Left ventricle myocardium inferior (tissue), 1 donor: ENCODE measurements at places on chromosomes 12 and 14.

GRCh38 chr14:92153581-92153980, 31.8 kb downstream of the CPSF2 start:
- no peak for DNase-seq

DNA sequence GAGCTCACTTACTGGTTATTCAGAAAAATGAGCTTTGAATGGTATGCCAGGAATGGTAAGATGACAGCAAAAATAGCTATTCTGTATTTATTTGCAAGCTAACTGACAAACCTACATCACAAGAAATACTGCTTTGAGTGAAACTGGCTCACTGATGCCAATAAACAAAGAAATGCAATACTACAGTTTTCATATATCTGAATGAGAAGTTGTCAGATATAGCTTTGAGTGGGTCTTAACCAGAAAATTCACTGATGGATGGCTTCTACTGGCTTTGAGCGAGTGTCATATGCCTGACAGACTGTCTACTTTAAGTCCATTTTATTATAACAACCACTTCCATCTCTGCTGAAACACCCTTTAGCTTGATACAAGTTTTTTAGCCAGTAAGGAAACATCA, 330.1 kb downstream of the NELL2 start:
- DNase-seq, result no peak

DNA sequence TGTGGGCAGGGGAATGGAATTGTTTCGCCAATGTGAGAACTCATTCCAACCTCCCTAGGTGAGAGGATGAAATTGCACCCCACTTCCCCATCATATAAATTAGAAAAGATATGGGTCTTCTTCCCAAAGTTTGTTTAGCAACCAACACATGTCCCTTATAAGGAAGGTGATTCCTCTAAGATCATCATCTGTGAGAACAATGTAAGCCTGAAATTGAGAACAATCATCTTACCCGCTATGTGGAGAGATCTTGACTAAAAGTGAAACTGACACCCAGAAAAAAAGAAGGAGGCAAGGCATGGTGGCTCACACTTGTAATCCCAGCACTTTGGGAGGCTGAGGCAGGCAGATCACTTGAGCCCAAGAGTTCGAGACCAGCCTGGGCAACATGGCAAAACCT, 173.2 kb upstream of the HMGA2 start:
- no peak for DNase-seq

DNA sequence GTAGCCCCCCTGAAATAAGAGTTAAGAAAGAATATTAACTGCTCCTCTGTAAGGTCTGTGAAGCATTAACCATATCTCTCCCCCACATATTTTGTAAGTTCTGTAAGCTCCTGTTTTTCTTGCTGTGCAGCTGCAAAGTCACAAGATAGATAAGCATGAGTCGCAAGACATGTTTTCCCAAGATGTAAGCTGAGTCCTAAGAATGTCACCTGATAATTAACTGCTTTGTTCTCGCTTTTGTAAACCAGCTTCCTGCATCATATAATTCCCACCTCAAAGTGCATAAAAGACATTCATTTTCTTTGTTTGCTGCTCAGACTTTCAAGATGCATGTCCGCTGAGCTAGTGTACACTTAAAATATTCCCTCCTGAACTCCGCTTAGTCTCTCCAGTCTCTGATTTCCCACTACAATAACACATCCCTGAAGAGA, 27.0 kb upstream of the PHC1 start:
- DNase-seq, result no peak

- DNase-seq, result no peak
Observed at GRCh38 chr14:59091404-59091803, 97.1 kb upstream of the DAAM1 start.

DNA sequence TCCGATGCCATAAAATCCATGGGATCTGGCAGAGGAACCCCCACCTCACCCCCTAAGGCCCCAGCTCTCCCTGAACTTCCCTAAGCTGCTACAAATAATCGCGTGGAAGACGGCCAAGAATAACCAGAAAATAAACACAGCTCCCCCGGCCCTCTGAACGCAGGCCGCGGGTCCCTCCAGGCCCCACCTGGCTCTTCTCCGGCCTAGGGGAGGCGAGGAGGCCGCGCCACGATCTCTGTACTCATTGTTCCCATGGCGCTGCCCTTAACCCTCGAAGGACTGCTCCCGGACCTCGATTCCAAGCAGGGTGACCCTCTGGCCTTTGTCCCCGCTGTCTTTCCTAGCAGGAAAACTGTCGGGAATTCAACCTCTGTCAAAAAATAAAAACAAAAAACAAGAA, 33.9 kb upstream of the TBX5 start:
- no peak for DNase-seq

- no peak for DNase-seq
Observed at GRCh38 chr12:43969882-43970281, 134.0 kb downstream of the TMEM117 start.

- no peak for DNase-seq
Observed at GRCh38 chr12:111074559-111074958, 154.2 kb upstream of the MYL2 start.

GRCh38 chr12:131923260-131923659, 5.8 kb upstream of the PUS1 start:
- no peak for DNase-seq

- no peak for DNase-seq
Observed at GRCh38 chr12:91561301-91561957, 378.8 kb upstream of the DCN start.

DNA sequence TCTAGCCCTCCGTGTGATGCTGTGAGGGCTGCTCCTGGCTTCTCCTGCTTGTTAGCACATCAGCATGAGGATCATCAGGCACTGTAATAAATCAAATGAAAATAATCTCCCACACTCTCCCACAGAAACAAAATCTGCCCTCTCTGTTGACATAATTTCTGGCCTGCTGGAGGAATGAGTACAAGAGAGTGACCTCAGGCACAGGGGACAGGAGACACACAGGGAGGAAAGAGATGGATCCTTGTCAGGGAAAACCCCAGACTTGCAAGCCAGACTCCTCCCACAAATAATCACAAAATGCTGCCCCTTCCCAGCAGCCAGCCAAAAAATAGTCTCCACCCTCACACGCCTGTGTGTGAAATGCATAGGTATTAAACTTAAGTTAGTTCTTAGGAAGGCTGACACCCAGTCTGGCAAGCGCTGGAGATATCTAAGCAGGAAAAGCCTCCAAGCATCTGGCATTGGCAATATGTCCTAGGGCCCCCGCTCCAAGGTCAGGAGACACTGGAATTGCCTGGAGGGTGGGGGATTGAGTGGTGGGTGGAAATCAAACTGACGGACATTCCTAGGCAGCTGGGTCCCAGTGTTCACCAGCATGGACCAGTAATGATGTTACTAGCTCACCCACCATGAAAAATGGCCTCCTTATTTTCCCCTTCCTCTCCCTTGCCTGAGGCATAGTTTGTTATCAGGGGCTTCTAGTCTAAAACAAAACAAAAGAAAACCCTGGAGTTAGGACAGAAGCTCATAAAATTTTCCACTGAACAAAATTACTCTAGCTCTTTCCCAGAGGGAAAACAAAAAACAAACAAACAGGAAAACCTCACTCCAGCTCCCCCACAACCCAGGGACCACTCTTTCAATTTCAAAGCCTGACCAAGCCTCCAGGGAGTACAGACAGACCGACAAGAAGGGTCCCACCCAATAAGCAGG, 22.0 kb downstream of the SMUG1 start:
- DNase-seq, result no peak

- no peak for DNase-seq
Observed at GRCh38 chr12:100715976-100716944, 78.3 kb upstream of the ANO4 start.

DNA sequence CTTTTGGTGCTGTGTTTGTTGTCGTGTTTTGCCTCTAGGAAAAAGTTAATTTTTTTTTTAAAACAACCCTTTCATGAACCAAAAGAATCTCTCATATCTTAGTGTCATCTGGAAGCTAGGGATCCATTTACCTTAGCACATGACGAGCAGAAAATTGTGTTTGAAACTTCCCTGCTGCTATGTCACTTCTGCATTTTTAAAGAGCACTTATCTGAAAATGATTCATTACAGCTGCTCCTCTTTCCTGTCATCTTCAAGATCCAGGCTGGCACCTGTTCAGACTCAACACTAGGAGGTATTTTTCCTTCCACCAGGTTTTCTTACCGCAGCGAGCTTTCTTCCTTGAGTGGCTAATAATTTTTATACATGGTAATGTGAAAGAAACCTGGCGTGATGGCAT, 67.0 kb downstream of the EML1 start:
- DNase-seq, result no peak

- no peak for DNase-seq
Observed at GRCh38 chr14:65495196-65495595, 82.7 kb downstream of the FUT8 start.

- DNase-seq, result no peak
Observed at GRCh38 chr14:68888883-68889282, 90.2 kb downstream of the ACTN1 start.

- DNase-seq, result no peak
Observed at GRCh38 chr12:13440844-13441243, 244.3 kb downstream of the EMP1 start.

GRCh38 chr14:67680941-67681340, 6.5 kb upstream of the VTI1B start:
- no peak for DNase-seq

DNA sequence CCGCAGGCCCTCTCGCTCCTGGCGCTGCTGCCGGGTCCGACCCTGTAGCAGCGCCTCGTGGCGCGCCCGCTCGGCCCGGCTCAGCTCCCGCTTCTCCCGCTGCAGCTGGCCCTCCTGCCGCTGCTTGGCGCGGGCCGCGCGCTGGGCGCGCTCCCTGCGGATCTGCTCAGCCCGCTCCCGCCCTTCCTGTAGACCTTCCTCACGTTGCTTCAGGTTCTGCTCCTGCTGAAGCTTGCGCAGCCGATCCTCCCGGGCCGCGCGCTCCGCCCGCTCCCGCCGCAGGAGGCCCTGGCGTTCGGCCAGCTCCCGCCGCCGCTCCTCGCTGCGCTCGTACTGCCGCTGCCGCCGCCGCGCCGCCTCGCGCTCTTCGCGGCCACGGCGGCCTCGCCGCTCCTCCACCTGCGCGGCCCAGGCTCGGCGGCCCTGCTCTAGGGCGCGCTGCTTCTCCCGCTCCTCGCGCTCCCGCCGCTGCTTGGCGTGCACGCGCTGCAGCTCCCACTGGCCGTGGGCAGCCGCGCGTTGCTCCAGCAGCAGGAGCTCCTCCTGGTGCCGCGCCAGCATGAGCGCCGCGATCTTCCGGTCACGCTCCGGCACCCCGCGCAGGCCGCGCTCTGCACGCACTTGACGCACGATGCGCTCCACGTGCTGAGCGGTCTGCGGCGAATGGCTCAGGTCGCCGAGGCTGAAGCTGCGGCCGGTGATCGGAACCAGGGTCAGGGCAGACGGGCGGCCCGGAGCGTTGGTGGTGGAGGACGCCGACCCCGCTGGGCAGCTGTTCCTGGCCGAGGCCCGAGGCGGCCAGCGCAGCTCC, 2.4 kb downstream of the CCDC177 start:
- DNase-seq, result no peak

- no peak for DNase-seq
Observed at GRCh38 chr14:51176839-51177238, 63.2 kb upstream of the TMX1 start.

GRCh38 chr12:29212682-29213403, 63.8 kb downstream of the FAR2 start:
- no peak for DNase-seq

DNA sequence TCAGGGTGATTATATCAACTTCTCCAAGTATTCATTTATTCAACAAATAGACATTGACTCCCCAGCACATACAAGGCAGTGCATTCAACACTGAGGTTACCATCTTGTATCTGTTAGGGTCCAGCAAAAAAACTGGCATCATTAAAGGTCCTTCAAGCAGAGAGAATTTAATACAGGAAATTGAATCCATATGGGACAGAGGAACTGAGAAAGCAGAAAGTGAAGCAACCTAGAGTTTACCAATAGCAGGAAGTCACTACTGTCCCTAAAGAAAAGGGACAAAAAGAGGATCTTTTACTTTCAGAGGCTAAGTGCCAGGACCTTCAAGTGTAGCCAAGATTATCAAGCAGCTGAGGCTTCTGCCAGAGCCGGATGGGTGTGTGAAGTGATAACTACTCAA, 237.8 kb upstream of the TBX3 start:
- DNase-seq, result no peak

DNA sequence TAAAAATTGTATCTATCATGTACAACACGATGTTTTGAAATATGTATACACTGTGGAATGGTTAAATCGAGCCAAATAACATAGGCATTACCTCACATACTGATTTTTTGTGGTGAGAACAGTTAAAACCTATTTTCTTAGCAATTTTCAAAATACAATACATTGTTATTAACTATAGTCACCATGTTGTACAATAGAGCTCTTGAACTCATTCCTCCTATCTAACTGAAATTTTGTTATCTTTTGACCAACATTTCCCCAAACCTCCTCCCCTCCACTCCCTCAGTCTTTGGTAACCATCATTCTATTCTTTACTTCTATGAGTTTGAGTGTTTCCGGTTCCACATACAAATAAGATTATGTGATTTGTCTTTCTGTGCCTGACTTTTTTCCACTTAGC, 6.8 kb upstream of the SLC38A2 start:
- DNase-seq, result no peak

DNA sequence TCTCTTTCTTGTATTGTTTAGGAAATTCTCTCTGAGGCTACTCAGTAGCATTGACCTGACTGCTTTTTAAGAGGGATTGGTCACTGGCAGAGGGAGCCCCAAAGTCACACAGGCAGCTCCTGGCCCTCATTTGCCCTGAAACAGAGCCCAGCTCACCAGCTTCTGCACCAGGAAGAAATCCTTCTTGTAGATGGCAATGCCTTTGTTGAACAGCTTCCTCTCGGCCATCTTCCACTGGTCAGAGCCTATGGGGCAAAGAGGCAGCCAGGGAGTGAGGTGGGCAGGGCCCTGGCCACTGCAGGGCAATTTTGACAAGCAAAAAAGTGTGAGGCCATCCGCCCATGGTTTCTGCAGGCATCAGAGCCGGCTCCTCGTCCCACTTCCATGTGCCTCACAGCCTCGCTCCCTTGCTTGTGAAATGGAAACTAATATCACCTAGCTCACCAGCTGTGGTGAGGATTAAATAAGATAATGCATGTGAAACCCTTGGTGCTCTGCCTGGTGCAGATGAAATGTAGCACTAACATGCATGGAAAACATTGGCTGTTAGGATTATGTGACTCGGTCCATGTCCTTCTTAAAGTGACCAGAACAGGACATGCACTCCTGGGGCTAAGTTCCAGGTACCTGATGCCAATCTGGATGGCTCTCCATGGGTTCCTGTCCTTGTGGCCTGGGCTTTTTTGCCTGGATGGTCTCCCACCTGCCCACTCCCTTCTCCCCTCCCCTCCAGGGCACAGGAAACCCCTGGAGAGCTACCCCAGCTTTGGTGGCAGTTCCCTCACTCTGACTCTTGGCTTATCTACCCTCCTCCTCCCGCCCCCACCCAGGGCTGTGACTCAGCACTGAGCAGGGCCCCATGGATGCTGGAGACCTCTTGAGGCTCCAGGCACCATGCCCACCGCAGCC, 11.2 kb upstream of the PNMA1 start:
- DNase-seq, result no peak

GRCh38 chr14:45868377-45868776, 615.4 kb upstream of the MIS18BP1 start:
- no peak for DNase-seq
